ENCODE measurements at places on chromosomes 1 and 21. TPM values are rescaled to one million over a fixed set of nuclear protein-coding genes. Genes with fewer than 3 reads are reported as not detected.

GRCh38 chr1:180893614-180894013, 19.1 kb upstream of the KIAA1614 start:
- DNase-seq: no peak

The HOOK1 gene
- 18.3 TPM for total RNA-seq

GRCh38 chr1:170290276-170290675, 144.5 kb downstream of the NTMT2 start:
- no peak for DNase-seq

GRCh38 chr1:48823168-48823567, 46.5 kb upstream of the BEND5 start:
- DNase-seq: no peak

GRCh38 chr1:177077006-177077405, 87.5 kb downstream of the ASTN1 start:
- DNase-seq: no peak

The LCK gene
- total RNA-seq: 284 TPM

The SLC5A9 gene
- total RNA-seq: not detected

GRCh38 chr1:108067884-108068540, 103.0 kb upstream of the VAV3 start:
- no peak for DNase-seq

DNA sequence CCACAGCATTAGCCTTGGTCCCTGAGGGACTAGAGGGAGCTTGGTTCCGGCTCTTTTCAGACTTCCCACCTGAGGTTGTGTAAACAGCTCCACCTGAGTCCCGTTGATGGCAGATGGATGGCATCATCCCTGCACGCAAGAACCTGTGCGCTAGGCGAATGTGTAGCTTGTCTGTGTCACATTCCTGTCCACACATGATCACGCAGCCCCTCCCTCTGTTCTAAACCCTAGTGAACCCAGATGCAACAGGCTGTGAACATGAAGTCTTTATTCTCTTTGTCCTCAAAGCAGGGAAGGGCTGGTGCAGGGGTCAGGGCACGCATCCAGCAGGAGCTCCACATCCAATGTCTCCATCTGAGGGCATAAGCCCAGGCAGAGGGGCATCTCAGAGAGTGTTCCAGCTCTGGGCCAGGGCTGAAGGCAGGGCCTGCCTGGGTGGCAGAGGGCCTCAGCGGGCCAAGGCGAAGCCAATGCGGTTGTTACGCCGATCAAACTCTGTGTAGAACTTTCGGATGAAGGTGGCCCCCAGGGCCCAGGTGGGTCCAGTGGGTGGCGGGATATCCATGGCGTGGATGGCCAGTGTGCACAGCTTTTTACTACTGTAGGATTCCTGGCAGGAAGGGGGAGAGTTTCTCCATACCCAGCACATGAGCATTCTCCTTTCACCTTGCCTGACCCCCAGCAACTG, 2.9 kb upstream of the ETNK2 start:
- no peak for DNase-seq

The TIAM1 gene
- total RNA-seq: 43.7 TPM

The SYPL2 gene
- not detected for total RNA-seq

The RHBDL2 gene
- not detected for total RNA-seq

The OR2M2 gene
- not detected for total RNA-seq

- no peak for DNase-seq
These were observed 261.8 kb downstream of the FOXD2 start for GRCh38 chr1:47699492-47700235.

DNA sequence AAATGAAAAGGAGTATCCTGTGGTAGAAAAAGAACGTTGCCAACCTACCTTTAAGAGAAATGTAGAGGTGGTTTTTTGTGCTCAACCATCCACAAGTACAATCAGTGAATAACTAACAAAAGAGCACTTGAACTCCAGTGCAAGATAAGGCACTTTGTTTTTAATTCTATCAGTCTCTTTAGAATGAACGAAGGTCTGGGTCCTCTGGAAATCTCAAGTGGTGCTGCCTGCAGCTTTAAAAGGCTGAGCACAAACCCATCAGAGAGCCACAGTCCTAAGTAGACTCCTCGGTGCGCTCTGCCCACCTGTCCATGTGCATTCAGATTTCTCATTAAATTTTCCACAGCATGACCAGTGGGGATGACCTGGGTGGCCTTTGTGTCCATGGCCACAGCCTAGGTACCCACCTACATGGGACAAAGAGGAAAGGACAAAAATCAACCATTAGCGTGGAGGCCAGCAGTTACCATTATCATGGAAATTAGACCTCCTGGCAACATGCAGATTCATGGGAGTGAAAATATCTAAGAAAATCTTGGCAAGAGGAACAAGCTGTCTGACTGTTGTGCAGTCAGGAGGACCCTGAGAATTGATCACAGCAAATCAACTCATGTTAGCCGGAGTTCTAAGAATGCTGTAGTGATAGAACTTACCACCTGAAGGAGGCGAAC, 9.4 kb downstream of the TRIM45 start:
- DNase-seq: no peak

The HSPA6 gene
- 0.31 TPM for total RNA-seq

DNA sequence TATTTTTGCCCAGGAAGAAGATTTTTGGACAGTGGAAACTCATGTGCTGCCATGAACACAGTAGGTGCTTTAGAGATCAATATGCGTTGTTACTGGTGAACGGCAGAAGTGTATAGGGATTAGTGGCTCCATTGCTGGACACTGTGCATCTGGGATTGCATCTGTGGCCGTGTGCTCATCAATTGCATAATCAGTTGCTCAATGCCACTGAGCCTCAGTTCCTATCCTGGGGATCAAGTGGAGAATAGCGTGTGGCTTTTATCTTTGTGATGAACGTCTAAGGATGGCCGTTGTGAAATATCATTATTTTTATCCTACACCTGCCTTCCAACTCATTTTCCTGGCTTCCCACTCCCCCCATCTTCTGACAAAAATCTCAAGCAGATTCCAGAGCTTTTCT, 5.4 kb downstream of the TNN start:
- no peak for DNase-seq

DNA sequence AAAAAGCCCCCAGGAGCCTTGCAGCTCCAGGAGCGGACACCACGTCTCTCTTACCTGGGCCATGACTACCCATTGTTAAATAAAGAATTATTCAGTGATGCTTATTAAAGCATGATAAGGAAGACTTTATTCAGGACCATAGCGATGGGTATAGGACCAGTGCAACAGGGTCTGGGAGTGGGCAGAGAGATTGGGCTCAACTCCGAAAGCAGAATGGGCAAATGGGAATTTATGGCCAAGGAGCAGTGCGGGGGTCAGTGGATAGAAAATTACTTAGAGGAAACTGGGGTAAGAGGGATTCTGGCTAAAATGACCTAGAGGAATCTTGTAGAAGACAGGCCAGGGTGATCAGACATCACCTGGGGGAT, 580 bp upstream of the ATP5PO start:
- no peak for DNase-seq

DNA sequence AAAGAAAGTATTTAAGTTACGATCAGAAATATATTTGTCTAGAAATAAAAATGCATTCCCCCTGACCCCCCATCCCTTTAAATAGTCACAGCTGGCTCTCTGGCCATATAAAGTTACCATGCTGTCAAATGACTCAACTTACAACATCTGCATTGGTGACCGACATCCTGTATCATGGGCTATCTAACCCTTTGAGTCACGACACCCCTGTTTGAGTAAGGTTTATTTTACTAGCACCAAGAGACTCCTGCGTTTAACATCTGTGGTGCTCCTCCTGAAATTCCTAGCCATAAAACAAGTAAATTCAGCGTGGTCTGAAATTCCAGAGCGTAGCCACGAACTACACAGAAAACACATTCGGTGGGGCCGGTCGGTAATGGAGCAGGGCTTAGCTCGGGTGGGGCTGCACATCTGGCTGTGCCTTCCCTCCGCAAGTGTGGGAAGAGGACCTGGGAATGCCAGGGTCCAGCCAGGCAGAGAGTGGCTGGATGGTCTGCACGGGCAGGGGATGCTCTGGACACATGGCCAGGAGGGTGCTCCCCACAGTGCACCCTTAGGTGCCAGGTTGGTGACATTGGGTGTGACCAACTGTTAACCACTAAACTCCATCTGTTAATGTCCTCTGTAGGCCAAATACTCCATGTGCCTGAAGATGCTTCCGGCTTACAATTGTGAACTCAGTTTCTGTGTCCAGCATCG, 53.0 kb upstream of the CLDN14 start:
- no peak for DNase-seq

DNA sequence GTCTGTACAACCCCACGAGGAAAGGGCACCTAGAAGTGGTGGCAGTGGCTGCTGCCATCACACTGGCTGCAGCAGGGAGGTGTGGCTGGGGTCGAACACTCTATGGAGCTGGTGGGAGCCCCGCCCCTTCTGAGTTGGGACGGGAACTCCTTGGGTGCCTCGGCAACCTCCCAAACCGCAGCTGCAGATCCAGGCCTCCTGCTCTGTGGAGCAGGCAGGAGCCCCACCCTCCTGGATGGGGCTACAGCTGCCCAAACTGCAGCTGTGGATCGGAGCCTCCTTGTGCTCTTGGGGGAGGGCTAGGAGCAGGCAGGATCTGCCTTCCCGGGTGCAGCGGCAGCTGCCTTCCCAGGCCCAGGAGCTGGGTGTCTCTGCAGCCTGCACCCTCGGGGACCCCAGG, 38.9 kb upstream of the TARDBP start:
- DNase-seq: no peak

The CLCA4 gene
- not detected for total RNA-seq

- DNase-seq: no peak
These were observed 7.9 kb downstream of the FGR start for GRCh38 chr1:27627061-27627460.

GRCh38 chr1:14634486-14634885, 36.0 kb downstream of the KAZN start:
- DNase-seq: no peak

The MASP2 gene
- total RNA-seq: not detected

DNA sequence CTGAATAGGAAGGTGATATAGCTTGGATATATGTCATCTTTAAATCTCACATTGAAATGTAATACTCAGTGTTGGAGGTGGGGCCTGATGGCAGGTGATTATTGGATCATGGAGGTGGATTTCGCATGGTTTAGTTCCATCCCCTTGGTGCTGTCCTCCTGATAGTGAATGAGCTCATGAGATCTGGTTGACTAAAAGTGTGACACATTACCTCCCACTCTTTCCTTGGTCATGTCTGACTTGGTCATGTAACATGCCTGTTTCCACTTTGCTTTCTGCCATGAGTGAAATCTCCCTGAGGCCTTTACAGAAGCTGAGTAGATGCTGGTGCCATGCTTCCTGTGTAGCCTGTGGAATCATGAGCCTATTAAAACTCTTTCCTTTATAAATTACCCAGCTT, 664.5 kb upstream of the NR5A2 start:
- DNase-seq: no peak

DNA sequence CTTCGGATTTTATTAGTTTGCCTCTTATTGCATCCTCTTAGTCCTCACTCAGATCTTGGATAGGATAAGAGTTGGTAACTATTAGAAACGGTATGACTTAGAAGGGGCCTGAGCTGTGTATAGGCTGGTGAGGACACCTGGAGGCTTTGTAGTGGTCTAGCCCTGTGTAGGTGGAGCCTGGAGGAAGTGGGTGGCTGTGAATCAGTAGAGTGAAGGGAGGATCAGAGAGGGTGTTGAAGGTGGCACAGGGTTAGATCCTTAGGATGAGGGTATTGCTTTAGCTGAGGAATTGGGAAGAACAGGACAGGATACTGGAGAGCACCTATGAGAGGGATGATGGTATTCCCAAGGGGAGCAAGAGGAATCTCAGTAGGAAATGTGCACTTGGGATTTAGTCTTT, 5.7 kb downstream of the VANGL1 start:
- no peak for DNase-seq

DNA sequence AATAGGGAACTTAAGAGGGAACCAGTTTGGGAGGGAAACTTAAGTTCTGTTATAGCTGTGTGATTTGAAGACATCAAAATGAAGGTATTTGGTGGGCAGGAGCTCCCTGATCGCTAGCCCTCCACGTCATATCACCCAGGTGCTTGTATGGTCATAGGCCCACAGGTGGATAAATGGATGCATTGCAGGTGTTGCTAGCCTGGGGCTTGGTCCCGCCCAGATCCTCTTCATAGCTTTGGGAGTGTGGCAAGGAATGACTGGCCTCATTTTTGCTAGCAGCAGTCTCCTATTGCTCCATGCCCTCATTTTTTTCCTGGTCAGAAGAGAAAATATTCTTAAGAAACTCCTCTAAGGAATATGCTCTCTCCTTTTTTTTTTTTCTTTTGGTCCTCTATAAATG, 11.3 kb downstream of the GNPAT start:
- no peak for DNase-seq

The LCE3D gene
- not detected for total RNA-seq

- no peak for DNase-seq
These were observed 175.2 kb downstream of the KCNT2 start for GRCh38 chr1:196433000-196433399.

DNA sequence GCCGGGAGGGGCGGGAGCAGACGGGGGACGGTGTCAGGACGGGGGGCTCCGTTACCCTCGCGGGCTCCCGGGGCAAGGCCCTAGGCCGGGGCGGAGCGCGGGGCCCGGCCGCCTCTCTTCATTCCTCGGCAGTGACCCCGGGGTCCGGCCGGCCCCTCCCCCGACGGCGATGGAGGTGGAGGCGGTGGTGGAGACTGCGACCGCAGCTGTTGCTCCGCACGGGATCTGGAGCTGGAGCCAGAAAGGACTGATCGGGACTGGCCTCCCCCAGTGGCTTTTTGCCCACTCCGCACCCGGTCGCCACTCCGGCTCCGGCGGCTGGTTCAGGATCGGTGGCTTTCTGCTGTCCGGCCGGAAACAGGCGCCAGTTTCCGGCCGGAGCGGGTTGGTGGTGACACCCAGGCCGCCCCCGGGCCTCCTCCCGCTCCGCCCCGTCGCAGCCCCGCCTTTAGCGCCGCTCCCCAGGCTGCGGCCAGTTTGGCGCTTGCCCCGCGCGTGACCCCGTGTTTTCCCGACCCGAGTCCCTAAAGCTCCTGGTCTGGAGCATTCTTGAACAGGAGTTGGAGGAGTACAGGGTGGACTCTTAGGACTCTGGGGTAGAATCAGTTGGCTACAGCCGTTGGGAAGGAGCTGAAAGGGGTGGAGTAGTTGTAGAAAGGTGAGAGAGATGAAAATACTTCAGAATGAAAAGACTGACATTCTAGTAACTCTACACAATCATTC, at the start of gene OTUD7B:
TSS of gene OTUD7B (minus strand) at position 334 of the 723 bp plus-strand sequence. CDS start 33,216 bp downstream, outside the sequence.
- peak; percentile 78 for DNase-seq

DNA sequence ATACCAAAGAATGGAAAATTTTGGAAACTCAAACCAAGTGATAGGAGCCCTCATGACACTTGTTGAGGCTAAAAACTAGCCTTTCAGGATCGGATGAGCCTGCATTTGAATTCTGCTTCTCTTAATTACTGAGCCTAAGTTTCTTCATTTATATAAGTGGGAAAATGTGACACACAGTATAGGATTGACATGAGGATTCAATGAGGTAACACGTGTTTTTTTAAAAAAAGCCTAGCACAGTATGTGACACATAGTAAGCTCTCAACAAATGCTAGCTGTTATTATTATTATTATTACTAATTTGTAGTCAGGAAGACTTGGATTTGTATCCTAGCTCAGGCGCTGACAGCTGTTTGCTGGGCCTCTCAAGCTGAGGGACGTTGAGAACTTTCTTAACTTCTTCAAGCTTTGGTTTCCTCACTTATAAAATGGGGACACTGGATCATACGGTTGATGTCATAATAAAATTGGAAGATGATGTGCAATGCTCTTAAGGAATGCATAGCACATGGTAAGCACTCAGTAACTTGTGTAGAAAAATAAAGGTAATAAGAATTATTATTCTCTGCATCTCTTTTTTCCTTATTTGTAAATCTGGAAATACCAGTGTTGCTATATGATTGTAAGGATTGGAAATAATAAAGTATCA, 55.4 kb upstream of the JUN start:
- no peak for DNase-seq

The BCAN gene
- not detected for total RNA-seq
